Hepatocyte (in vitro differentiated cells): ENCODE measurements at places on chromosomes 7 and 10. TPM values are rescaled to one million over a fixed set of nuclear protein-coding genes. Genes with fewer than 3 reads are reported as not detected.

DNA sequence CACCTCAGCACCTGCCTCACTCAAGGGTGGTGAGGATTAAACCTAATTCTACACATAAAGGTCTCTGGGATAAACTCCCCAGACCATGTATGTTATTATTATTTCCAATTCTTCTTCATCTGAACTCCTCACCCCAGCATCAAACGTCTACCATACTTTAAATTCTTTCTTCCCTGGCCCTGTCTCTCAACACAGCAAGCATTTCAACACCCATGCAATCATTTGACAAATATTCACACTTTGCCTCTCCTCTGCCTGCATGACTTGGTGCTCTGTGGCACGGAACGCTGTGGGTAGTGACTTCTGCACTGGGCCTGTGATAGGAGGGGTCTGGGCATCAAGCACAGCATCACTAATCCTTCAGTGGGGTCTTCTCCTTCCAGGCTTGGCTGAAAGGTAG lies 490.8 kb downstream of the TNS3 start:
- no peak for DNase-seq
- H3K27me3 ChIP-seq = no peaks in the 10 kb centered on the region
- H3K27ac ChIP-seq = no peak overlapping the region
- no peaks in the 10 kb centered on the region for H3K4me1 ChIP-seq

- no peaks in the 10 kb centered on the region for H3K4me1 ChIP-seq
- no peaks in the 10 kb centered on the region for H3K27me3 ChIP-seq
- H3K27ac ChIP-seq = no peak overlapping the region
- no peaks in the 10 kb centered on the region for H3K36me3 ChIP-seq
- H3K4me3 ChIP-seq = no peak overlapping the region
Measured at GRCh38 chr10:8473205-8473604, 418.7 kb downstream of the GATA3 start.

- no peak overlapping the region for H3K27ac ChIP-seq
- no peaks in the 10 kb centered on the region for H3K36me3 ChIP-seq
- H3K4me1 ChIP-seq = peaks cover 9% of the 10 kb centered on the region
- no peak for DNase-seq
- no peak overlapping the region for H3K4me3 ChIP-seq
- no peaks in the 10 kb centered on the region for H3K27me3 ChIP-seq
Measured at GRCh38 chr10:53005612-53006345, 233.2 kb upstream of the MBL2 start.

DNA sequence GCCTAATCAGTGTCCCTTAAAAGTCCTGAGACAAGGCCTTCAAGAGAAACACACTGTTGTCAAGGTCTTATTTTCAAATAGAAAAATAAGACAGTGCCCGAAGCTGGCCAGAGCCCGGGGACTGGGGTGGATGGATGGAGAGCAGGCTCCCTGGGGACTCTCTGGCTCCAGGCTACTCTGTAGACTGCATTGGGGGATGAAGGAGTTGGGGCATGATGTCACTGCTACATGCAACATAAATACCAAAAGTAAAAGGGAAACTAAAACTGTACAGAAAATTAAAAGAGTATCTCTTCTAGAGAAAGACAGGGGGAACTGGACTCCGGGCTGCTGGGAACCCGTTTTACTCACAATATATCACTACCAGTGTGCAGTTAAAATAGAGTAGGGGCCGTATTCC lies 629.8 kb downstream of the KCNMA1 start:
- DNase-seq = no peak
- H3K27me3 ChIP-seq = no peaks in the 10 kb centered on the region
- no peaks in the 10 kb centered on the region for H3K4me1 ChIP-seq
- no peak overlapping the region for H3K4me3 ChIP-seq
- no peaks in the 10 kb centered on the region for H3K36me3 ChIP-seq

CC2D2B gene
- total RNA-seq = 0.13 TPM in 1 of 2 replicates, not detected in the other

OR2A5 gene
- total RNA-seq = 0.44 and 0.77 TPM in 2 replicates

ASIC3 gene
- total RNA-seq = 2.9 and 4.5 TPM in 2 replicates

TFPI2 gene
- 41.5 and 66.2 TPM in 2 replicates for total RNA-seq

NOS3 gene
- 8.1 and 9.8 TPM in 2 replicates for total RNA-seq
